ENCODE measurements at places on chromosomes 7 and 10. TPM values are rescaled to one million over a fixed set of nuclear protein-coding genes. Genes with fewer than 3 reads are reported as not detected.

FGFBP3 gene
- polyA plus RNA-seq = 1.3 TPM

CHAT gene
- not detected for polyA plus RNA-seq

LIPJ gene
- not detected for polyA plus RNA-seq

TRIL gene
- not detected for polyA plus RNA-seq

NOS3 gene
- 0.29 TPM for polyA plus RNA-seq

ATP6V0A4 gene
- polyA plus RNA-seq = not detected

C10orf67 gene
- not detected for polyA plus RNA-seq

SEMA3E gene
- polyA plus RNA-seq = not detected

JCAD gene
- polyA plus RNA-seq = not detected

FAM24B gene
- polyA plus RNA-seq = 12.2 TPM

OR6B1 gene
- polyA plus RNA-seq = not detected

NPC1L1 gene
- not detected for polyA plus RNA-seq

Data from naive B cell (primary cell).